ENCODE measurements at places on chromosomes 1 and 21.

DNA sequence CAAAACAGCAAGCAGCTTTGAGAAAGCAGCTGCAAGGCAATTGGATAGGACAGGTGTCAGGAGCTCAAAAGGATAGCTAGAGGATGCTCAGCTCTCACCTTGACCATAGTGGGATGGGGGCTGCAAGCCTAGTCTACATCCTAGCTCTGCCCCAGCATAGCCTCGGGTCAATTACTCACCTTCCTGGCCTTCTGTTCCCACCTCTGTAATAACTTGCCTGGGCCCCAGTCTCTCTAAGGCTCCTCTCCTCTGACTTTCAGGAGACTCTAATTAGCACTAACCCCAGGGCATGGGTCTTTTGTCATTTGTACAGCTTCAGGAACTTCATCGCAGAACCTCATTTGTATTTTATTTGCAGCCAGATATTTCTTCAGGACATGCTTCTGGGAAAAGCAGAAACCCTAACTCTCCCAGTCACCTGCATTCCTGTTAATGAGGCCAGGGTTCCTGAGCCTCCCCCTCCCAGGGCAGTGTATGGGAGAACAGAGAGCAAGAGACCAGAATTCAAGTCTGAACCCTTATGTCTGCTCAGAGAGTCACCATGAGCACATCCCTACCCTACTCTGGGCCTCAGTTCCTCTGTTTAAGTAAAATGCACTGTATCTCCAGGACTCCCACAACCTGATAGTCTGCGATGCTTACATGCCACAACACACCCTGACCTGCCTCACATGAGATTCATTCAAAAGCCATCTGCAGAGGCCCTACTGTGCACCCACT lies 108.1 kb downstream of the MATN1 start:
- peak; percentile 19 for DNase-seq

GRCh38 chr1:44036409-44037139 lies 5.3 kb upstream of the SLC6A9 start:
- peak; percentile 83 for DNase-seq

- DNase-seq: peak; percentile 89
Observed at GRCh38 chr1:58545591-58546519, 671 bp downstream of the OMA1 start.

DNA sequence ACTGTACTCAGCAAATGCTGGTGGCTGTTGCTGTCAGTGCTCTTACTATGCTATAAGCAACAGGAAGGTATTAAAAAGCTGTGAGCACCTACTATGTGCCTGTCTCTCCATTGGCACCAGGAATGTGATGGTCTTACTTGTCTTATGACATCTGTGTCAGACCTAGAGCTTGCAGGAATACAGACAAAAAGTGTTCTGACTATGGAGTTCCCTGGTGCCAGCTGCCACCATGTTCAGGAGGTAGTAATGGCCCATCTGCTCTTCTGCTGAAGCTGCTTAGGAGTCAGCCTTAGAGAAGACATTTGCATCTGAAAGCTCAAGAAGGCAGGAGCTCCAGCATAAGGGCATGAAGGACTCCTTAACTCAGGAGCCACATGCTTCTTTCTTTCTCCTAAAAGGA lies 52.3 kb downstream of the MAB21L3 start:
- peak; percentile 7 for DNase-seq

GRCh38 chr1:12249181-12249580 lies 19.4 kb downstream of the VPS13D start:
- no peak for DNase-seq

DNA sequence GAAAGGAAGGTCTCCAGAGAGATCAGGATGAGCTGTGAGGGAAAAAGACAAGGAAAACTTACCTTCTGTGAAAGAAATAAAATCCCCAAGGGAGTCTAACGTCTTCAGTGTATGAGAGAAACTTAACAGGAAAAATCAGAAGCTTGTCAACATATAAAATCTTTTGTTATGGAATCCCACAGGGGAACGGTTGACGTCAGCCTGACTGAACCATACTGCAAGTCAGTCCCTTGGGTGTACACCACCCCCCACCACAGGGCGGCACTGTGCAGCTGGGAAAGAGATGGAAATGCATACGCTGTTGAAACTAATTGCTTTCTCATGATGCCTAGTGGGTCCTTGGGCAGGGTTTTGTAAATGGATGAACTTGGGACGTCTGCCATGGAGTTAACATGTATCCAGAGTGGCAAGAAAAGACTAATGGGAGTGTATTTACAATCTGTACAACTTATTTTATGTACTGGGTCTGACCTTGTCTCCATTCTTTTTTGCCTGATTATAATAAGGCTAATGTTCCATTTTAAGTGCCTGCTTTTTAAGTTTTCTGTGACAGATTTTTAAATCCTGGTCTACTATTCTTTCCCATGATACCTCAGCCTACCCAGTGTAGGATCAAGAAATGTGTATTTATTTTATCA lies 22.7 kb downstream of the UTP25 start:
- no peak for DNase-seq

DNA sequence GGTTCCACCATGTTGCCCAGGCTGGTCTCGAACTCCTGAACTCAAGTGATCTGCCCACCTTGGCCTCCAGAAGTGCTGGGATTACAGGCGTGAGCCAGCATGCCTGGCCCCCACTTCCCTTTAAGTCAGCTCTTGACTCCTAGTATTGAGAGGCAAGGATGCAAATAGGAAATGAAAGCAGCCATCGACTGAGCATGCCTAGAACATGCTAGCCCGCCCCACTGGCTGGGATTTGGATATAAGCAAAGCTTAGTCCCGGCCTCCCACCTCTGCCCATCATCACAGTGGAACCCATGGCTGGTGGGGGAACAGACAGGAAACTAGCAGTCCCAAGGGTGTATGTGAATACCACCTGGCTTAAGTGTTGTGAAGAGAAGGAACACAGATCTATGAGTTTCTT lies 10.5 kb downstream of the C1orf167 start:
- DNase-seq: no peak

DNA sequence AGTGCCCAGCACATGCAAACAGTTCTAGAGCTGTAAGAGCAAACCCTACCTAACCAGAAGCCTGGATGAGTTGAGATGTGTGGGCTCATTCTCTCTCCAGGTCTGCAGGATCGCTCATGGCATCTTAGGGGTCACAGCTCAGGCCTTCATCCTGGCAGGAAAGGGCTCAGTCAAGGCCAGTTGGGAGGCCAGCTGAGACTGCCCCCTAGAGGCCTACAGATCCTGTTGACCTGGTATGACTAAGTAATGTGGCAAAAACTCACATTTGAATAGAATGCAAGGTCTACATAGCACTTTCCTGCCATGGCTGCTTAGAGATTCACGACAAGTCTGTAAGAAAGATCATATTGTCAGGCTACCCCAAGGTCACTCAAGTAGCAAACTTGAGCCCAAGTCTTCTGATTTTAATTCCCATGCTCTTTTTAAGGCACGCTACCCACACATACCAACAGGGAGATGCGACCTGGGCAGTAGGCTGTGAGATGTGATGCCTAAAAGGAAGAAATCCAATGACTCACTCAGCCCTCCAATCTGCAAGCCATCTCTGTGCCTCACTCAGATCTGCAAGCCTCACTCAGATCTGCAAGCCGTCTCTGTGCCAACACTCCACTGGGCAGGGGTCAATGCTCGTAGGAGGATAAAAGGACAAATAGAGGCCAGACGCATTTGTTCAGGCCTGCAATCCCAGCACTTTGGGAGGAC lies 5.1 kb upstream of the CAPN8 start:
- no peak for DNase-seq

GRCh38 chr1:101738475-101738874 lies 258.3 kb downstream of the OLFM3 start:
- DNase-seq: no peak

GRCh38 chr1:222037720-222038119 lies 295.8 kb upstream of the DUSP10 start:
- DNase-seq: no peak

- no peak for DNase-seq
Observed at GRCh38 chr1:174433451-174433850, 14.3 kb upstream of the GPR52 start.

- no peak for DNase-seq
Observed at GRCh38 chr1:212794561-212795014, 2.9 kb downstream of the TATDN3 start.

- DNase-seq: no peak
Observed at GRCh38 chr1:213291526-213291925, 240.5 kb downstream of the RPS6KC1 start.

GRCh38 chr1:166119471-166119965 lies 47.3 kb downstream of the FAM78B start:
- no peak for DNase-seq

DNA sequence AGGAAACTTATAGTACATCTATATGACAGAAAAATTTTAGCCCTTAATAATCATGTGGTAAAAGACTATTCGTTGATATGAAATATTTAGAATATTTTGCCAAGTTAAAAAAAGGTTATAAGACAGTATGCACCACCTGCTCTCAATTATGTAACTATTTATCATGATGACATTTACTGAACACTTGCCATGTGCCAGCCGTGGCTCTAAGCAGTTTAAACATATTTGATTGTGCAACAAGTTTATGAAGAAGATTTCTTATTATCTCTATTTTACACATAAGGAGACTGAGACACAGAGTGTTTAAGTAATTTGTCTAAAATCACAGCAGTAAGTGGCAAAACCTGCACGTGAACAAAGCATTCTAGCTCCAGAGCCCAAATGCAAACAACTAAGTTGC lies 199.3 kb upstream of the JUN start:
- no peak for DNase-seq

DNA sequence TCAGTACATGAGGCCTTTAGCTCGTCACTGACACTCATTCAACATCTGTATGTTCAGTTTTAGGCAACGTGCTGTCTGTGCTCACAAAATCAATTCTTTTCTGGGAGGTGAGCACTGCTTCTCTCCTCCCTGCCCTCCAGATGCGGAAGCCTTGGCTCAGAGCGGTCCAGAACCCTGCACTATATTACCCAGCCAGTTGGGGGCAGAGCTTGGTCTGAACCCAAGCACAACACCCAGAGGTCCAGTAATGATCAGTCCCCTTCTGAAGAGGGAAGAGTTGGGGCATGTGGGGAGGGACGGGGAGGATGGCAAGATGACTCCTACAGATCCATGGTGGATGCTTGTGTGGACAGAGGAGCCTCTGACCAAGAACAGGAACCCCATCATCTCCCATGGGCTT lies 5.6 kb upstream of the DSCAM start:
- no peak for DNase-seq

GRCh38 chr21:45580576-45581321 lies 38.5 kb upstream of the SLC19A1 start:
- DNase-seq: peak; percentile 19

DNA sequence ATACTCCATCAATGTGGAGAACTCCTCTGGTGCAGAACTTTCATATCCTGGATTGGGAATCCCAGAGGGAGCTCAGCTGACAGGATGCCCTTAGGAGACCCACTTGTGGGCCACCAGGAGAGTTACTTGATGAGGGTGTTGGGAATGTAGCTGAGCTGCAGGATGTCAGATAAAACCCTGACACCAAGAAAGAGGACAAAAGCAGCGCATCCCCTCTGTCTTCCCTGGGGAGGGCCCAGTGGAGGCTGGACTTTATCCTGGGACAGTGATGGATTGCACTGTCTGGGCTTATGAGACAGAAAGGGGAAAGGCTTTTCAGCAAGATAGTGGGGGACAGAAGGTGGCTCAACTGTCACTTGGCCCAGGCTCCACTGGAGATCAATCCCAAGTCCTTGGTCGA lies 88.1 kb upstream of the BCAR3 start:
- DNase-seq: no peak

DNA sequence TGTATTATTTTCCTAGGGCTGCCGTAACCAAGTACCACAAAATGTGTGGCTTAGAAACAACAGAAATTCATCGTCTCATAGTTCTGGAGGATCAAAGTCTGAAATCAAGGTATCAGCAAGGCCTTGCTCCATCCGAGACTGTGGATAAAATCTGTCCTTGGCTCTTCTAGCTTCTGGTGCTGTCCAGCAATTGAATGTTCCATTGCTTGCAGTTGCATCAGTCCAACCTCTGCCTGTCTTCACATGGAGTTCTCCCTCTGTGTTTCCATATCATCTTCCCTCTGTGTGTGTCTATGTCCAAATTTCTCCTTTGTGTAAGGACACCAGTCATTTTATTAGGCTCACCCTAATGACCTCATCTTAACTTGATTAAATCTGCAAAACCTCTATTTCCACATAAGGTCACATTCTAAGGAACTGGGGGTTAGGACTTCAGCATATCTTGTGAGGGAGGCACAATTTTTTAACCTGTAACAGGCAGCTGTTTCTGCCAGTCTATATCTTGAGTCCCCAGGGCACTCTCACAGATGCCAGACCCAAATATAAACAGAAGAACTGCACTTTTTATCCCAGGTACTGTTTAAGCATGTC lies 84.2 kb downstream of the ERG start:
- DNase-seq: no peak

DNA sequence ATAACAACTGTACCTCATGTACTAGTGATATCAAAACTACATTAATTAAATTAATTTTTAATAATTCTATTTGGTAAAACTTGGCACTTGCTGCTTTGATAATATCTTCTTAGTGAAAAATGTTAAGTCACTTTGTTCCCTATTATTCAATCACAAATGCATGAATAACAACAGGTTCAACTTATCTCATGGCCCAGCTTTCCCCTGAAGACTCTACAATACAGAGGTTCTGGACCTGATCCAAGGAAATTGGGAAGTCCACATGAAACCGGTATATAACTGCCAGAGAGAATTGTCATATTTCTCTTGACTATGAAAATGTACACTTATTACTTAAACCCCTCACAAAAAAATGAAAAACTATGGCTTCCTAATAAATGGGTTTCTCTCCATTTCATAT lies 33.9 kb upstream of the PTPRC start:
- DNase-seq: no peak

GRCh38 chr1:210143465-210144062 lies 89.0 kb upstream of the SERTAD4 start:
- peak; percentile 57 for DNase-seq

DNA sequence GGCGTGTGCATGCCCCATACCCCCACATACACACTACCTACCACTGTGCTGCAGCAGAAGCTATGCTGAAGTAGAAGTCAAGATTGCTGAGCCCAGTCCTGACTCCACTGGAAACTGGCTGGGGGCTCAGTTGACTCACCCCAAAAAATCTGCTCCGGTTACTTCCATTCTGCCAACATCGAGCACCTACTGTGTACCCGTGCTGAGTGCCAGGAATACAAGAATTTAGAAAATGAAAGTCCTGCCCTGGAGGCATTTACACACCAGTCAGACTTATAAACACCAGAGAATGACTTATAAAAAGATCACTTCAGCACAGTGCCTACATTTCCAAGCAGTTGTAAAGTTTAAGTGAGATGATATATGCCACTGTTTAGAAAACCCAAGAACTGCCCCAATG lies 99.1 kb downstream of the NMNAT2 start:
- no peak for DNase-seq

DNA sequence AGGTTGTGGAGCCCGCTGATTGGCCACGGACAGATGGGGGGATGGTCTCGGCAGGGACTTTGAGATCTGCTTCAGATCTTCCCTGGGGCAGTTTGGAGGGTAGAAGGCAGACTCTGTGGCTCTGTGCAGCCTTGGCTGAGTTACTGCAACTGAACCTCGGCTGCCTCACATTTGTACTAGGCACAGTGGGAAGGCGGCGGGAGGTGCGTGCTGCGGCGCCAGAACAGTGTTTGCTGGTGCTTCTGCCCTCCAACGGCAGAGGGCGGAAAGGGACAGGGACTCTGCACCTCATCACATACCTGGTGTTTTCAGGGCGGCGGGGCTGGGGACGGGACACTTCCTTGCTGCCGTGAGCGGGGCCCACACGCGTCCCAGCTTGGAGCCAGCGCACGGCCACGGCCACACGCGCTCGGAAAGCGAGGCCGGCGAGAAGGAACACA lies 26.2 kb downstream of the SLC66A1 start:
- no peak for DNase-seq
